IPS DF 6.9 (cell line): ENCODE measurements at places on chromosomes 16 and 17.

GRCh38 chr17:7250695-7251627 is 573 bp downstream of the CTDNEP1 start:
- H3K4me3 ChIP-seq = peak overlapping the region; percentile 87
- H3K27me3 ChIP-seq = no peaks in the 10 kb centered on the region
- H3K36me3 ChIP-seq = peaks cover 3% of the 10 kb centered on the region; the same call in 1 of the 2 replicates
- H3K27ac ChIP-seq = no peak overlapping the region
- H3K4me1 ChIP-seq = no peaks in the 10 kb centered on the region
- DNase-seq = no peak

- no peak for DNase-seq
- no peaks in the 10 kb centered on the region for H3K27me3 ChIP-seq
- H3K27ac ChIP-seq = no peak overlapping the region
- H3K4me1 ChIP-seq = peaks cover 6% of the 10 kb centered on the region; the same call in 1 of the 2 replicates
- no peak overlapping the region for H3K4me3 ChIP-seq
Measured at GRCh38 chr17:6749519-6749918, 6.3 kb upstream of the XAF1 start.

DNA sequence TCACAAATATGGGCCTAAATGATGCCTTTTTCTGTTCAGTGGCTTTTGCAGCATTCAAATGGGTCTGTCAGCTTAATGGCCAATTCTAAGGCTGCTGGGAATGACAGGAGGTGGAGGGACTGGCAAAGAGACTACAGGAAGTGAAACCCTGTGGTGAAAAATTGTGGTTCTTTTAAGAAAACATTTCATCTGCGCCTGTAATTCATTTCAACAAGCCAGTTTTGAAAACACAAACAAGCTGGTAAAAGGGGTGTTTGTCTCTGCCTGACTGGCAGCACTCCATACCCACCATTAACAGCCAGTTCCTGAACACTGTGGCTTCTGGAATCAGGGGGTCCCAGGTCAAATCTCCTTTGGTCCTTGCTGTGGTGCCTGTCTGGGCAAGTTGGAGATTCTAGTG is 3.6 kb upstream of the KDM8 start:
- no peak overlapping the region for H3K4me3 ChIP-seq
- H3K27me3 ChIP-seq = no peaks in the 10 kb centered on the region
- no peaks in the 10 kb centered on the region for H3K36me3 ChIP-seq
- DNase-seq = no peak
- no peaks in the 10 kb centered on the region for H3K4me1 ChIP-seq

DNA sequence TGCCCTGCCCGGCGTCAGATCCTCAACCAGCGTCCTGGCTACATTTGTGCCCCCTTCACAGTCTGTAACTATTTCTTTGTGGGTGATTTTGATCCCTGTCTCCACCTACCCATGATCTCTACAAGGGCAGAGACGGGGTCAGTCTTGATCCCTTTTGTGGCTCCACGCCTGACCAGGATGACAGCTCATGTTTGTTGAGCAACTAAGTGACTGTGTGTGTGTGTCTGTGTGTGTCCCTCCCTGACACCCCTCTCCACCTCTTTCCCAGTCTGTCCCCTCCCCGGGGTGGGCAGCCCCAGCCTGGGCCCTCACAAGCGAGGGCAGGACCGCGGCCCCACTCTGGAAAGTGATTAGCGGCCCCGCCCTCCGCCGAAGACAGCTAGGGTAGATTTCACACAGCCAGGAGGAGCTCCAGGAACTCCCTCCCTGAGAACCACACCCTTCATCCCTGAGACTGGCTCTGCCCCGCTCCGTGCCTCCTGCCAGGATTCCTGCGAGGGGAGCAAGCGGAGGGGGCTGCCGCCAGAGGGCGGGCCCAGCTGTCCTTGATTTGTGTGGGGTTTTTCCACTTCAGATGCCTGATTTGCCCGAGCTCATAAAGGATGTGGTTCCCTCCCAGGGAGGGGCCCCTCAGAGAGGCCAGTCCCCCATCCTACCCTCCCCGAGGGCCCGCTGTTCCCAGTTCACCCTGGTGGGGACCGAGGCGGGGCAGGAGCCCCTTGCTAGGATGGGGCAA is 5.3 kb upstream of the HS3ST6 start:
- no peak overlapping the region for H3K27ac ChIP-seq
- H3K36me3 ChIP-seq = no peaks in the 10 kb centered on the region
- peak; percentile 37 for DNase-seq
- H3K27me3 ChIP-seq = peaks cover 28% of the 10 kb centered on the region

GRCh38 chr17:75854881-75855309 is 240 bp downstream of the WBP2 start:
- no peak for DNase-seq
- H3K4me1 ChIP-seq = no peaks in the 10 kb centered on the region
- H3K27me3 ChIP-seq = no peaks in the 10 kb centered on the region
- no peak overlapping the region for H3K27ac ChIP-seq
- peak overlapping the region; percentile 75; the same call in 1 of the 2 replicates for H3K4me3 ChIP-seq
- H3K36me3 ChIP-seq = peaks cover 4% of the 10 kb centered on the region

GRCh38 chr17:47200325-47200664 is 8.9 kb upstream of the MYL4 start:
- H3K4me1 ChIP-seq = no peaks in the 10 kb centered on the region
- no peak for DNase-seq
- no peaks in the 10 kb centered on the region for H3K27me3 ChIP-seq
- H3K4me3 ChIP-seq = no peak overlapping the region
- H3K27ac ChIP-seq = no peak overlapping the region

- H3K27ac ChIP-seq = no peak overlapping the region
- H3K4me3 ChIP-seq = no peak overlapping the region
- DNase-seq = no peak
- no peaks in the 10 kb centered on the region for H3K36me3 ChIP-seq
- H3K27me3 ChIP-seq = no peaks in the 10 kb centered on the region
Measured at GRCh38 chr16:4303973-4304372, 11.9 kb upstream of the GLIS2 start.

GRCh38 chr16:48156790-48157209 is 1.0 kb upstream of the ABCC12 start:
- no peaks in the 10 kb centered on the region; the same call in 1 of the 2 replicates for H3K27me3 ChIP-seq
- no peaks in the 10 kb centered on the region for H3K36me3 ChIP-seq
- no peak overlapping the region for H3K27ac ChIP-seq
- no peak overlapping the region for H3K4me3 ChIP-seq
- H3K4me1 ChIP-seq = no peaks in the 10 kb centered on the region

DNA sequence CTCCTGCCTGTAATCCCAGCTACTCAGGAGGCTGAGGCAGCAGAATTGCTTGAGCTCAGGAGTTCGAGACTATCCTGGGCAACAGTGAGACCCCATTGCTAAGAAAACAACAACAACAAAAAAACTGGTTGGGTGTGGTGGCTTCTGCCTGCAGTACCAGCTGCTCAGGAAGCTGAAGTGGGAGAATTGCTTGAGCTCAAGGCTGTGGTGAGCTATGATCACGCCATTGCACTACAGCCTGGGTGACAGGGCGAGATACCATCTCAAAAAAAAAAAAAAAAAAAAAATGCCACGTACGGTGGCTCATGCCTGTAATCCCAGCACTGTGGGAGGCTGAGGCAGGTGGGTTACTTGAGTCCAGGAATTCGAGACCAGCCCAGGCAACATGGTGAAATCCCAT is 34.1 kb downstream of the NME2 start:
- H3K36me3 ChIP-seq = peaks cover 8% of the 10 kb centered on the region; the same call in 1 of the 2 replicates
- H3K27me3 ChIP-seq = no peaks in the 10 kb centered on the region

DNA sequence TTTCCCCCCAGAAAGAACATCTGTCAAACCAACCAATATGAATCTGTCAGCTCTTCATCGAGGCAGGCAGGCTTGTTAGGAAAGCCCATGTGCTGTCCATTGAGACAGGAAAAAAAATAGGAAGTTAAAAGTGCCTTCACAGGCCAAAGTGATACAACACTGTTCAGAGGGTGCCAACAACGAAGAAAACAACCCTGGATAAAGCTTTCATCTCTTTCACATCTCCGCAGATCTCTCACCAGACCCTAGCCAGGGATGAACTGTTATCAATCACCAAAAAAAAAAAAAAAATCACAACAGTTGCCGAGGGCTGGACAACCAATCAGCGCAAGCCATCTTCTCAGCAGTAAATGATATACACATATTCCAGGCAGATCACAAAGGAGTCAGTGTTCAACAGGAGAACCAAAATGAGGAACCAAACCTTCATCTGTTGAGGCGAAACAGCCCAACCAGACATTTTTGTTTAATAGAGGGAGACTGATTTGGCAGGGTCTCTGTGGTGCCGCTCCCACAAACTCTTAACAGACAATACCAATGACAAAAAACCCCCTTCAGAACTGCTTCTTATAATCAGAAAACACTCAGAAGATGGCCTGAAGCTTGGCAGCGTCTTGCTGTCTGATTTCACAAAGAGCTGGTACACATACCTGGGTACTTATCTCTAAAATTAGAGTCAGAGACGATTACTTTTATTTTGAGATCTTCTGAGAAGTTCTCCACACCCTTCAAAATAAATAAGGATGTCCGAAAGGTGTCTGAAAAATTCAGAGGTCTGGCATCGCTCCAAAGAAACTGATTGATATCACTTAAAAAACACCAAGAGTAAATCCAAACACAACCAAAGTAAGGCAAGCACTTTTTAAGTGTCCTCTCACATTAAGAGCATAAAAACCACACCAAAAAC is 1.8 kb downstream of the MAP3K14 start:
- no peak for DNase-seq
- no peaks in the 10 kb centered on the region for H3K27me3 ChIP-seq
- no peaks in the 10 kb centered on the region for H3K4me1 ChIP-seq
- H3K4me3 ChIP-seq = no peak overlapping the region
- H3K27ac ChIP-seq = no peak overlapping the region

DNA sequence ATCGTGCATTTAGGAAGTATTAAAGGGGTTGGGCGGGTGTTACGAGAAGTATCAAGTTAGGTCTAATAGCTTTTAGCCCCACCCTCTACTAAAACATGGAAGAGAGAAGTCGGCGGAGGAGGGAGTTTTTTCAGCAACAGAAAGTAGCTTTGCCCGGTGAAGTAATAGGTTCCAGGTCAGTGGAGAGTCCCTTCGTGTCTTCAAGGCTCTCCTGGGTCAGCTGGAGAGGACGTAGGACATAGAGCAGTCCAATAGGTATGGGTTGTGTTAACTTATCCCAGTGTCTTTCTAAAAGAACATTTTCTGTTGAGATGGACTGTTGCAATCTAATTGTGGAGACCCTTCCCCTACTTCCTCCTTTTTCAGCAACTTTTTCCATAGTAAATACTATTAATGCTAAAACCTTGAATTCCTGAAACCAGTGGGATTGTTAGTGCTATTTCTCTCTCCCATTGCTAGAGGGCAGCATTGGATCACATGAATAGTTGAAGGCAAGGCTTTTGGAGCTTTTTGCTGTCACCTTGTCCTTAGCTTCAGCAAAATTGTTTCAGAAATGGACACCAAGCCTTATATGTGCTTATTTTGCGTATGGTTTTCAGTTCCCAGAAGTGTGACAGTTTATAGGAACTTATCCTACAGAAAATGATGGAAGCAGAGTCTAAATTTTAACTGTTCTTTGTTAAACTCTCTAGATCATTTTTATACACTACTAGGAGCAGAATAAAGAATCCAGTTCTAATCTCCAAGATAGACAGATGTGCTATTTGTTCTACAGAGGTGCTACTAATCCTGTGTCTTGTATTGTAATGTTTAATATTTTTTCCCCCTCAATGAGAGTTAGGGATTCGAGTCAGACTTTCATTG is 38.4 kb downstream of the UTP18 start:
- H3K4me1 ChIP-seq = peaks cover 2% of the 10 kb centered on the region; the same call in 1 of the 2 replicates
- no peak overlapping the region for H3K27ac ChIP-seq
- no peak overlapping the region for H3K4me3 ChIP-seq
- H3K27me3 ChIP-seq = no peaks in the 10 kb centered on the region

- peaks cover 13% of the 10 kb centered on the region for H3K36me3 ChIP-seq
- DNase-seq = no peak
- no peaks in the 10 kb centered on the region for H3K27me3 ChIP-seq
Measured at GRCh38 chr17:82613283-82614094, 34.8 kb downstream of the WDR45B start.

GRCh38 chr17:58172369-58173071 is 5.7 kb downstream of the OR4D2 start:
- no peaks in the 10 kb centered on the region for H3K4me1 ChIP-seq
- H3K4me3 ChIP-seq = no peak overlapping the region
- no peaks in the 10 kb centered on the region for H3K27me3 ChIP-seq
- H3K36me3 ChIP-seq = no peaks in the 10 kb centered on the region
- DNase-seq = peak; percentile 35
- no peak overlapping the region for H3K27ac ChIP-seq

GRCh38 chr17:2903193-2903974 is 107.1 kb downstream of the RAP1GAP2 start:
- no peak overlapping the region for H3K27ac ChIP-seq
- no peak for DNase-seq
- H3K4me3 ChIP-seq = no peak overlapping the region; the same call in 1 of the 2 replicates

DNA sequence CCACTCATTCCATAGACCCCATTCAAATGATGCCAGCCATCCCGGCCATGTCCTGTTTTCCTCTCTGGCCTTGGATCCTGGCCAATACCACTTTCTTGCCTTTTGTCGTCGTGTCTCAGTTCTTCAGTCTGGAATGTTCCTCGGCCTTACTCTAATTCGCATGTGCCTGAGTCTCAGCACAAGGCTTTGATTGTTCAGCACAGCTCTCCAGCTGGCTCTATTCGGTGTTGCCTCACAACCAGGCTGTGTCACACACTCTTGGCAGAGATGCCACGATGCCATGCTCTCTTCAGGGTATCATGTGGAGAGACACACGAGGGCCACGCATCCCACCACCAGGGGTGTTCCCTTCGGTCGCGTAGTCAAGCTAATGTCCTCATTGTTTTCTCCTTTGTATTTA is 1.8 kb upstream of the VPS4A start:
- peaks cover 2% of the 10 kb centered on the region for H3K4me1 ChIP-seq
- H3K27me3 ChIP-seq = no peaks in the 10 kb centered on the region
- no peaks in the 10 kb centered on the region for H3K36me3 ChIP-seq
- H3K4me3 ChIP-seq = no peak overlapping the region
- no peak for DNase-seq
- no peak overlapping the region for H3K27ac ChIP-seq

DNA sequence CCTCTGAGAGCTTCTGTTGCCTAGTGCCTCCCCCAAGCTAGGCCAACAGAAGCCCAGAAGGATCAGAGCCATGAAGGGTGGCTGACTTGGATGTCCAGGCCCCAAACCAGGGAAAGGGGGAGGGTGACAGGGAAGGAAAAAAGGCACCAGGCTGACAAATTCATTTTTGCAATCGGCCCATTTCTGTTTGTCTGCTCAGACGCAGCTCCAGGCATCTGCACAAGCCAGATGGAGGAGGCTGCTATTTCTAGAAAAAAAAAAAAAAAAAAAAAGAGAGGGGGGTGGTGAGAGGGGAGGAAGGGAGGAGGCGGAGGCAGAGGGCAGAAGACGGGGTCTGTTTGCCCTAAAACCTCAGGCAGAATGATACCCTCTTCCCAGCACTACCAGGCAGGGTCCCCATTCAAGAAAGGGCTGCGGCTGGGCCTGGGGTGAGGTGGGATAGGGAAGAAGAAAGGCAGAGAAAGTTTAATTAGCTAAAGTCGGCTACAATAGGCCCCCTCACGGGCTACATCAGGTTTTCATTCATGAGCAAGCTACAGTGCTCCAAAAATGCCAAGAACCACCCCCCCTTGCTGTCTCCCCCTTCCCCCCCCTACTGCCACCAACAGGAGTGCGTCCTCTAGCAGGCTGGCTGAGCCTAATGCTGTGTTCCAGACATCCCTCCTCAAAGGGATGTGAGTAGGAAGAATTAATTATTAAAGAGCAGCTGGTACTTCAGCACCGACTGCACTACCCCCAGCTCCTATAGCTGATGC is 2.4 kb downstream of the HDAC5 start:
- no peaks in the 10 kb centered on the region for H3K27me3 ChIP-seq
- H3K27ac ChIP-seq = no peak overlapping the region
- DNase-seq = no peak
- H3K4me1 ChIP-seq = peaks cover 11% of the 10 kb centered on the region
- no peaks in the 10 kb centered on the region for H3K36me3 ChIP-seq
- no peak overlapping the region for H3K4me3 ChIP-seq

- H3K36me3 ChIP-seq = no peaks in the 10 kb centered on the region
- 0 out of 2 replicates have a peak, but pooled peaks cover 2% of the 10 kb centered on the region for H3K4me1 ChIP-seq
Measured at GRCh38 chr17:47946929-47947397, 5.6 kb downstream of the PNPO start.
